ENCODE measurements at places on chromosomes 5 and 9.

GRCh38 chr5:95916687-95917085 lies 45.0 kb downstream of the ELL2 start:
- DNase-seq, result no peak

DNA sequence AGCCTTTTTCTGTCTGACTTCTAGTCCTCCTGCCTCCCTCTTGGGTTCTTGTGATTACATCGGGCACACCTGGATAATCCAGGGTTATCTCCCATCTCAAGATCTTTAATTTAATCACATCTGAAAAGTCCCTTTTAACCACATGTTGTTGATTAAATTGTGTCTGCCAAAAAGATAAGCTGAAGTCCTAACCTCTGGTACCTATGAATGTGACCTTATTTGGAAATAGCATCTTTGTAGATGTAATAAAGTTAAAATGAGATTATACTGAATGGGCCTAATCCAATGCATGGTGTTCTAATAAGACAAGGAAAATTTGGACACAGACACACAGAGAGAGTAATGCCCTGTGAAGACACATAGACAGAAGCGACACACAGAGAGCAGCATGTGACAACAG lies 232.4 kb downstream of the KCTD16 start:
- DNase-seq, result no peak

- no peak for DNase-seq
These were observed 382.4 kb downstream of the TMEM38B start for GRCh38 chr9:106076711-106077110.

GRCh38 chr5:104513640-104514072 lies 951.1 kb upstream of the NUDT12 start:
- DNase-seq, result no peak

DNA sequence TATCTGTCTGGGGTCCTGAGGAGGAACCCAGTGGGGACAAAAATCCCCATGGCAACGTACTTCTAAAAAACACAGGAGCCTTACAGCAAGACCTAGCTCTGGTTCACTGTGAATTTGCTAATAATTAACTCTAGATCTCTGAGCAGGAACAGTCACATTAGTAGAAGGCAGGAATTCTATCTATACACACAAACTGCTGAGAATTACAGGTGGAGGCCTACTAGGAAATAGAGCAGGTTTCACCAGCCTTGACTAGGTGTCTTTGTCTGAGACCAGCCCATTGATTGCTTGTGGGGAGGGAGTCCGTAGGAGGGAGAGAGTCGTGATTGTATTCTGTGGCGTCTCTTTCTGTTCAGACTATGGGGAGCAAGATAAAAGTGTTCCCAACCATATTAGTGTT lies 44.8 kb downstream of the PRLR start:
- DNase-seq, result no peak

DNA sequence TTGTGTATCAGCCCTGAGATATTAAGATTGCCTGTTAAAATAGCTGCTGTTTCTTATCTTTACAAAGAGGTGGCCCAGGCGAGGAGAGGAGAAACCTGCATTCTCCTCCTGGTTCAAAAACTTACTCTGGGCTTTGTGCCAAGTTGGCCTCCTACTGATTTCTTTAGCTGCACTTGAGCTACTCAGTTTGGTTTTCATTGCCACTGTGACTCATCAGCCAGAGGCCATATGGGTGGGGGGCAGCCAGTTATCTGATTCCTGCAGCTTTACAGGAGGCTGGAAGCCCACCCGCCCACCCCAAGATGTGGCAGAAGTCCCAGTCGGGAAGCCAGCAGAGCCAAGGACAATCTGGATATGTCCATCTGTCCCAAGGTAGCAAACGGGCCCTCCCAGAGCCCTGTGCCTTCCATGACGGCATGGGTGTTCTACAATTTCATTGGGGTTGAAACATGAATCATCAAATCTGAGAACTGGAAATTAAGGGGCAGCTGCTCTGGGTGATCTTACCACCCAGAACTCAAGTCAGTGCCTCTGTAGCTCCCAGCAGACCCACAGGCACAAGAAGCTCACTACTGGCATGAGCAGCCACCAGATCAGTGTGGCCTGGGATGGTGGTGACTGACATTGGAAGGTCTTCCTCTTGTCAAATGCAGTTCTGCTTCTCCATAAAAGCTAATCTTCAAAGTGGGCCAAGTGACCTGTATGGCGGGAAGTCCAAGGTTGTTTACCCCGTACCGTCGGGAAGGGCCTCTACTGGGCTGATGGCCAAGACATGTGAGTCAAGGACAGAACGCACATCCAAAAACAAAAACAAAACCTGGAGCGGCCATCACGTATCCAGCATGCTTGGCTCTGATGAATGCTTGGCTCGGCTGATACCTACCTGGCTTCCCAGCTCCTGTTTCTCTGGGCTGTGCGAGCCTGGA lies 15.6 kb downstream of the FCN2 start:
- no peak for DNase-seq

DNA sequence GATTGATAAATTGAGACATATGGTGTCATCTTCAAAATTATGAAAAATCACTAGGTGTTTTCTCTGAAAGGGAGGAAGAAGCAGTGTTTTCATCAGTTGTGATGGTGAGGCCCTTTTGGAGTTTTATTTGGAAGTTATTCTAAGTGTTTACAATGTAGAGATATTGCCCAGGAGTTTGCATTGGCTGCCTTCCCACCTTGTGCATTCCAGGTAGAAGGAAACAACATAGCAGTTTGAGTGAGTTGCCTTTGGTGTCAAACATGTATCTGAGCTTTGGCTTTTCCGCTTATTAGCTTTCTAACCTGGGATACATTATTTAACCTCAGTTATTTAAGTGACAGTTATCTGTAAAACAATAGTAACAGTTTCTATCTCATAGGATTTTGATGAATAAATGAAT lies 122.5 kb downstream of the SCAMP1 start:
- DNase-seq, result no peak

GRCh38 chr5:38641003-38641402 lies 84.6 kb upstream of the LIFR start:
- no peak for DNase-seq

GRCh38 chr5:95925939-95926338 lies 35.7 kb downstream of the ELL2 start:
- no peak for DNase-seq

DNA sequence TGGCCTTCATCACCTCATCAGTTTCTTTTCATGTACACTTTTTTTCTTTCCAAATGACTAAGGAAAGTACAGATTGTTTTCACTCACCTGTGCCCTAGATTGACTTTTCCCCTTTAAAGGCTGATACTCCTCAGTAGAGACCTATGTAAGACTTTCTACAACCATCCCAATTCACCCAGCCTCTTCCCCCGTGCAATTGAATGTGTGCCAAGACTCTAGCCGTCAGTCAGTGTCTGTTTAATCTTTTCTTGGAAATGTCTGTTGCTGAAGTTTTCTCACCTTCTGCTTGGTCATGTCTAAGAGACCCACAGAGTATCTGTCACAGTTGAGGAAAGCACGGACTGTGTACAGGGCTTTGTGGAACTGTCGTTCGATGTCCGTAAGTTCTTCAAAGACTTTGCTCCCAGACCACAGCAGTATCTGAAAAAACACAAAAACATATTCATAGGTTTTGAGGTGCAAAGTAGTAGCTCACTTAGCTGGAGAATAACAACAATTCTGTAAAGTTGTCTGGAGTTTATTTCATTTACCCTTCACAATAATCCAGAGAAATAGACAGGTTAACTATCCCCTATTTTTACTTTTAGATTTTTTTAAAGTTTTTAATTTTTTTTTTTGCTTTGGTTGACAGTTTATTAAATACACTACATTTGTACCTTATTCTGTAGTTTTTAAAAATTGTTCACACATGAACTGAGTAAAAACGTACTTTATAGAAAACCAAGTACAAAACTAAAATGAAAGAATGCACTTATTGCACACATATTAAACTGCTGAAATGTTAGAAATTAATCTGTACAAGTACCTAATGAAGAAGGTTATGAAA lies 13.6 kb downstream of the PDE6A start:
- DNase-seq, result no peak

- no peak for DNase-seq
These were observed 17.4 kb upstream of the SEC16A start for GRCh38 chr9:136499935-136500910.

GRCh38 chr5:116989995-116990394 lies 415.4 kb upstream of the SEMA6A start:
- no peak for DNase-seq

DNA sequence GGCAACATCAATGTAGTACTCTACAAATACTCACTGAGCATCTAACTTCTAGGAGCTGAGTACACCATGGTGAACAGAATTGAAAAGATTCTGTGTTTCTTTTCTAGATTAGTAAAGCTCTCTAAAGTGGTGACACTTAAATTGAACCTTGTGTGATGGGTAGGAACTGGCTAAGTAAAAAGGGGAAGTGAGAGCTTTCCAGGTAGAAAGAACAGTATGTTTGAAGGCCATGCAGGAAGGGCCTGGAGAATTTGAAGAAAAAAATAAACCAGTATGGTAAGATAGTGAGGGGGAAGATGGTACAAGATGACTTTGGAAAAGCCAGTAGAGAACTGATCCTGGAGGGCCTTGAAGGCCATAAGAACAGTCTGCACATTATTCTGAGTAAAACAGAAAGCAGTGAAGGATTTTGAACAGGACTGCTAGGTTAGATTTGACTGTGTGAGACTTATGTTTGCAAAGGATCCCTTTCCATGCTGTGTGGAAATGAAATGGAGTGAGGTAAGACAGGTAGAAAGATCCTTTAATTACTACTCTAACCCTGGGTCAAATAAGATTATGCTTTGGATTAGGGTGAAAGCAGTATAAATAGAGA lies 46.7 kb upstream of the UBQLN1 start:
- DNase-seq, result no peak

DNA sequence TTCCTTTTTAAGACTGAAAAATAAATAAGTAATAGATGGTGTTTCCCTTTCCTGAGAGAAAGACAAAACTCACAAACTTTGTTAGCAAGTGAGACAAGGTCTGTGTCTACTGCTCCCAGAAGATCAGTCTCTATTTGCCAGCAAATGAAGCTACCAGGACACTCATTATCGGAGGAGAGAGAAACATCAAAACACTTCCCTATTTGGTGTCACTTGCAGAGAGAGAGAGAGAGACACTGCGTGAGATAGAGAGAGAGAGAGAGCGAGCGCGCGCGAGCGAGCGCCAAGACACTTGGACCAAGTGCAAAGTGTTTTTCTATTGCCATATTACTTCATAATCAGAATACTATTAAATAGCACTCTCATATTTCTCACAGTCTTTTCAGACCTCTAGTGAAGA lies 142.7 kb downstream of the KCNN2 start:
- no peak for DNase-seq

GRCh38 chr5:179825655-179826182 lies 5.0 kb downstream of the SQSTM1 start:
- DNase-seq, result no peak

GRCh38 chr5:179246227-179246626 lies 99.0 kb downstream of the ADAMTS2 start:
- no peak for DNase-seq

DNA sequence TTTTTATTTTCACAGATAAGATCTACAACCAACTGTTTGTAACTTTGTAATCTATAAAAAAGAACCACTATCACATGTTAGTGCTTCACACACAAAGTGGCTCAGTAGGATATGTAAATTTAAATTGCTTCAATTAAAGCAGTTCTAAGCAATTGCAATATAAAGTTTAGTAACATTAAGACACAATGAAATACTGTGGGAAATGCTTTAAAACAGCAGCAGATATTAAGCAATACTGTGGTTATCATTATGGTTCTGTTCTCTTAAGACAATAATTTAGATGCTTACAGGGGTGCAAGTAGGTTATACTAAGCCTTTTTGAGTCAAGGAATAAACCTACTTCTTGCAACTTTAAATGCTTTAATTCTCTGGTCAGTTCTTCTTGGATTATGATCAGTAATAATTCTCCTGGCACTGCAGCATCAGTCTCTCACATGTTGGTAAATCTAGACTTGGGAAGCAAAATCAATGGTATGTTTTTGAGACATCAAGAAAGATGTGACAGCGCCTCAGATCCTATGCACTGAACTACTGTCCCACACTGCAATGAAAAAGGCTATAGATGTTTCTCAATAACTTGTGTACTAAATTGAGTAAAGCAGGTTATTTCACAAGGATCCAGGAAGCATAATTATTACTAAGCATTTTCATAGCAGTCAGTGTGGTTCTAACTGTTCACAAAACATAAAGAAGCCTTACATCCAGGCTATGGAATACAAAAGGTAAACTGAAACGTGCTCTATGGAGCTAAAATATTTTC lies 338.7 kb upstream of the PDE4D start:
- DNase-seq, result no peak

DNA sequence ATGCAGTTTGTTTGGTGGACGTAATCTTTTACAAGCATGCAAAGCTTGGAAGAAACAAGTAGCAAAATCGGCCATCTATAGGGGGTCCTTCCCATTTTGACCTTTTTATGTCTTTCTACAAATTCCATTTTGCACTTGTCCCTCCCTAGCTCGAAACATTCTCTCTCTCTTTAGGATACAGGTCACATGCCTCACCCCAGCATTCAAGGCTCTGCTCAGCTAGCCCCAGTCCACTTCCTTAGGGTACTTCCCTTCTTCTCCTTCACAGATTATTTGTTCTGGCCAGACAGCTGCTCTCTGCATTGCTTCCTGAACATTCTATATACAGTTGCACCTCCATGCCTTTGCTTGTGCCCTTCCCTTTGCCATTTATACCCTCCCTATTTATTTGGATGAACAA lies 31.7 kb upstream of the TRIM14 start:
- no peak for DNase-seq

DNA sequence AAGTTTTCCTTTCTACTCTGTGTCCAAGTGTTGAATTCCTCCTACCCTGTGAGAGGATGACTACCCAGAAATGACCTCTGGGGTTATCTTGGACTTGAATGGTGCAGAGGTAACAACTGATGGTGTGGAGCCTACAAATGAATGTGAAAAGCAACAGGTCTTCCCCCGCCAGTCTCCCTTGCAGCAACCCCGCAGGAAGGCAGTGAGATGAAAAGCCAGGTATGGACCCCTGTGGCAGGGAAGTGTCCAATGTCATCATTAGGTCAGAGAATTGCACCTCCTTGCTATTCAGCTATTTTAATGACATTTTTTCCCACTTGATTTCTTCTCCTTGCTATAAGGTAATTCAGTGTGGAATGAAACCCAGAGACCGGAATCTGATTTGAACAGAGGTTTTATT lies 58.5 kb downstream of the MAT2B start:
- no peak for DNase-seq

GRCh38 chr5:143758750-143759149 lies 53.2 kb upstream of the HMHB1 start:
- no peak for DNase-seq

GRCh38 chr5:80284720-80285119 lies 28.9 kb upstream of the SERINC5 start:
- no peak for DNase-seq

Measured in activated CD8-positive, alpha-beta memory T cell treated with anti-CD3 and anti-CD28 coated beads for 48 hours (primary cell).